ENCODE measurements at places on chromosomes 11 and 22. TPM values are rescaled to one million over a fixed set of nuclear protein-coding genes. Genes with fewer than 3 reads are reported as not detected.

SCUBE2 gene
- 21.4 TPM for total RNA-seq

KDM4D gene
- total RNA-seq, result 1.4 TPM

MDK gene
- total RNA-seq, result 423 TPM

GRCh38 chr11:12120031-12121008 is 9.9 kb downstream of the MICAL2 start:
- H3K27me3 ChIP-seq, result peaks cover 8% of the 10 kb centered on the region
- no peak for DNase-seq
- H3K4me1 ChIP-seq, result peaks cover 11% of the 10 kb centered on the region

DNA sequence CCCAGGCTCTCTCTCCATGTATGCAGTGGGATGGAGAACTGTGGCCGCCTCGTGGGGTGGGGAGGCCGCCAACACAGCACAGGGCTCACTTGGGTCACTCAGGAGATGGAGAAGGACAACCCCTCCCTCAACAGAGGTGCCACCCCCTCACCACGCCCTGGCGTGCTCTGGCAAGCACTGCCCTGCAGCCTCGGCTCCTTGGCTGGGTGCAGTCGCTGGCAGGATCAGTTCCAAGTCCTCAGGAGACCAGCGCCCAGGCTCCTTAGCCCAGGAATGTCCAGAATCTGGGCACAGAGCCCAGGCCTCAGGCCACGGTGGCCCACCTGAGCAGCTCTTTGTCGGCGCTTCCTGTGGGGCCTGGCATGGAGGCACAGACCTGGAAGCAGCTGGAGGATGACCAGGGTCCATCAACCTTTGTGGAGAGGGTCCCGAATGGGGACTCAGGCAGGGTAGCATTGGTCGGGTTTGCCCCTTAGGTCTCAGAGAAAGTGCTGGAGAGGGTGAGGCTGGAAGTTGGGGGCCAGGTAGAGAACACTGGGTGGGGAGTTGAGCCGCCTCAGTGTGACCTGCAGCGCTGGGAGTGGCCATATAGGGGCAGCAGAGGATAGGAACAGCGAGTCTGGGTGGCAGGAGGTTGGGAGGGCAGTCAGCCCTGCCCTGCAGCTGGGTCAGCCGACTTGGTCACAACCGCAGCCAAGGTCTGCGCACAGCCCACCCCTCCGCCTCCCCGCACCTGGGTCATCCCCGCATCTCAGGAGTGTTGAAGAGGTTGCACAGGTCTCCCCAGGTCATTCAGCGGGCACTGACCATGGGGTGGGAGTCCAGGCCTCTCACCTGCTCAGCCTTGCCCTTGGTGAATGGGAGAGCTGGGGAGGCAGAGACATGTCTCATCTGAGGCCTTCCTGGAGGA is 8.2 kb downstream of the SUSD2 start:
- H3K4me1 ChIP-seq, result peaks cover 17% of the 10 kb centered on the region
- H3K27me3 ChIP-seq, result no peaks in the 10 kb centered on the region
- H3K27ac ChIP-seq, result no peak overlapping the region
- DNase-seq, result no peak
- H3K36me3 ChIP-seq, result peaks cover 48% of the 10 kb centered on the region

GRCh38 chr22:48277868-48278581 is 1515.6 kb downstream of the TBC1D22A start:
- peaks cover 2% of the 10 kb centered on the region for H3K36me3 ChIP-seq
- peak; percentile 85 for DNase-seq
- peaks cover 37% of the 10 kb centered on the region for H3K4me1 ChIP-seq
- H3K27me3 ChIP-seq, result no peaks in the 10 kb centered on the region
- H3K4me3 ChIP-seq, result no peak overlapping the region

DNA sequence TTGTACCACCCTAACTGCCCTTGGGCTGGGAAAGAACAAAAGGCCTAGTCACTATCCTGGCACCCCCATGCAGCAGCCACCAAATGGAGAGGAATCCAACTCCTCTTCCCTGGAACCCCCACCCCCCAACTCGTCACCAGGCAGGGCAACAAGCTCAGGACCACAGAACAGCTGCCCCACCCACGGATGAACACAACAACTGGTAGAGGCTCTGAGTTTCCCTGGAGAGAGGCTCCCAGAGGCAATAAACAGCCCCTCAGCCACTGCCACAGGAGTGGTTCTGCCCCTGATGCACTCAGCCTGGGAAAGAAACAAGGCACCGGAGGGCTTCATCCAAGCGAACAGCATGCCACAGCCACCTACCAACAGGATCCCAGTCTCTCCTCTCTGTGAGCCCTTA is 778.4 kb upstream of the FAT3 start:
- H3K4me3 ChIP-seq, result no peak overlapping the region
- no peaks in the 10 kb centered on the region for H3K4me1 ChIP-seq
- H3K27me3 ChIP-seq, result no peaks in the 10 kb centered on the region
- no peaks in the 10 kb centered on the region for H3K36me3 ChIP-seq
- H3K27ac ChIP-seq, result no peak overlapping the region
- DNase-seq, result no peak

DNA sequence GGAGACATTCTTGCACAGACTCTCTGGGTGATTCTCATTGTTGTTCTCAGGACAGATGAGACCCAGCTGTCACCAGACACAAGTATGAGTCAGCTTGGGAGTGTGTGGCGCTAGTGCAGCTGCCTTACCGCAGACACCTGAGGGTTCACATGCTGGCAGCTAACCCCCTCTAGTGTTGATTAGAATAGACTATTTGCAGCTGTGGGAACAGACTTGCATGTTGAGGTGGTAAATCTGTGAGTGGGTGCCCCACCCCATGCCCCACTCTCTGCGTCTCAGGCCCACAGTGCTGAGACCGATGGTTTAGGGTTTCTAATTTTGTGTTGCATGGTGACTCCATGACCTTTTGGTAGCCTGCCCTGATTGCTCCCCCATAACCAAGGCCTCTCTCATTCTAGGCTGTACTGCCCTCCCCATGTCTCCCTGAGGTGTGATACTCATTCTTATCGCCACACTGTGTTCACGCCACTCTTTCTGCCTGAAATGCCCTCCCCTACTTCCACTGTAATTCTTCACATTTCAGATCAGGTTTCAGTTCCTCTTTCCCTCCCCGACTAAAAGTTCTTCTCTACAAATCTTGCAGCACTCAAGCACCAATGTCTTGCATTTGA is 73.7 kb upstream of the KIRREL3 start:
- H3K4me1 ChIP-seq, result no peaks in the 10 kb centered on the region
- H3K36me3 ChIP-seq, result no peaks in the 10 kb centered on the region
- no peaks in the 10 kb centered on the region for H3K27me3 ChIP-seq
- H3K27ac ChIP-seq, result no peak overlapping the region

- peaks cover 64% of the 10 kb centered on the region for H3K4me1 ChIP-seq
- DNase-seq, result peak; percentile 26
- H3K36me3 ChIP-seq, result peaks cover 9% of the 10 kb centered on the region
- peak overlapping the region; percentile 40 for H3K4me3 ChIP-seq
- H3K27ac ChIP-seq, result peak overlapping the region; percentile 45
- peaks cover 3% of the 10 kb centered on the region for H3K27me3 ChIP-seq
Measured at GRCh38 chr11:134413043-134413825, 1.2 kb upstream of the B3GAT1 start.

- DNase-seq, result no peak
- H3K27ac ChIP-seq, result no peak overlapping the region
- H3K4me1 ChIP-seq, result peaks cover 43% of the 10 kb centered on the region
- no peak overlapping the region for H3K4me3 ChIP-seq
Measured at GRCh38 chr11:8266246-8267241, 2.9 kb upstream of the LMO1 start.

GRCh38 chr11:76201672-76202412 is 4.5 kb downstream of the WNT11 start:
- H3K36me3 ChIP-seq, result no peaks in the 10 kb centered on the region
- H3K4me3 ChIP-seq, result no peak overlapping the region
- no peak for DNase-seq
- H3K27ac ChIP-seq, result no peak overlapping the region
- H3K27me3 ChIP-seq, result peaks cover 31% of the 10 kb centered on the region

DNA sequence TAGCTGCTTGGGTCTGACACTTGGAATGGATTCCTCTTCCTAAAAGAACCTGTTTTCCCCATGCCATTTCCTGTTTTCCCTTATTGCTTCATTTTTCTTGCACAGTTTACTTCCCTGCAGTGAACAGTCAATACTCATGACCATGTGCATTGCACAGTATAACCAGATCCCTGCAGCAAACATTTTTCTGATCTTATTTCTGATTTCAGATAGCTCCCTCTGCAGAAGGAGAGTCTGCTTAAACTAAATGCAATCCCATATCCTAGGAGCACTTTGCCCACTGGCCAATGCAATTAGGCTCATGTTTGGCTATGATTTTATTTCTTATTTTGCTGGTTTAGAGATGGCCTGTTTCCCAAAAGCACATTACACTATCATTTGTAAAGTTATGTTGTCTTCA is 96.7 kb upstream of the CD44 start:
- no peak overlapping the region for H3K4me3 ChIP-seq
- H3K27me3 ChIP-seq, result no peaks in the 10 kb centered on the region
- no peaks in the 10 kb centered on the region for H3K36me3 ChIP-seq
- H3K27ac ChIP-seq, result no peak overlapping the region

DNA sequence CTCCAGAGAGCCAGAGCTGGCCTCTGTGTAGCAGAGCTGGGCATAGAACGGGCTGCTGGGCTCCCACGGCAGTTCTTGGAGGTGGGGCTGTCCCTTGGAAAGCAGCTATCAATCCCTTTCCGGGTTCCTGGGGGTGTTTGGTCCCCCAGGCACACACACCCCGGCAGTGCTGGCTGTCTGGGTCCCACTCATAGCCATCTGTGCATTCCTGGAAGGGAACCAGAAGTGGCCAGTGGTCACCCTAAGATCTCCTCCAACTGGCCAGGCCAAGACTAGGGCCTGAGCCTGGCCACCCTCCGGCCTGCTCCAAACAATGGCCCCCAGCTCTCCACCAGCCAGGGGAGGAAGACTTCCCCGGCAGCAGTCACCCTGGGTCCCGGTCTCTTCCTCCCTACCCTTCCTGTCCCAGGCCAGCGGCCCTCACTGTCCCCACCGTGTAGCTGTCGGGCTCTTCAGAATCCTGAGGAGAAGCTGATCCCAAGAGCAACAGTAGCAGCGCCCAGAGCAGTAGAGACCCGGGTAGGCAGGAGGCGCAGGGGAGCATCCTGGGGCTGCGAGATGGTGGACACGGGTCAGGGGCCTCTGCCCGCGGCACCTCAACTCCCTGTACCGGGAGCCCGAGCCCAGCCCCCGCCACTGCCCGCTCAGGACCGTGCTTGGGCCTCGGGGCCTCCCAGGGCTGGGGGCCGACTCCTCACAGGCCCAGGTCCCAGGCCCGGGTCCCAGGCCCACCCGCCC is 620 bp downstream of the EFEMP2 start:
- H3K4me1 ChIP-seq, result peaks cover 39% of the 10 kb centered on the region
- H3K27me3 ChIP-seq, result no peaks in the 10 kb centered on the region
- H3K36me3 ChIP-seq, result peaks cover 38% of the 10 kb centered on the region
- peak overlapping the region; percentile 58 for H3K27ac ChIP-seq
- DNase-seq, result no peak
- H3K4me3 ChIP-seq, result peak overlapping the region; percentile 46

- peaks cover 27% of the 10 kb centered on the region for H3K27me3 ChIP-seq
- no peak overlapping the region for H3K4me3 ChIP-seq
- peaks cover 42% of the 10 kb centered on the region for H3K36me3 ChIP-seq
- peaks cover 32% of the 10 kb centered on the region for H3K4me1 ChIP-seq
- no peak overlapping the region for H3K27ac ChIP-seq
Measured at GRCh38 chr11:75434886-75435570, 2.0 kb upstream of the KLHL35 start.

- no peaks in the 10 kb centered on the region for H3K4me1 ChIP-seq
- no peak overlapping the region for H3K4me3 ChIP-seq
- no peaks in the 10 kb centered on the region for H3K36me3 ChIP-seq
- DNase-seq, result peak; percentile 37
Measured at GRCh38 chr11:24470431-24470830, 26.4 kb upstream of the LUZP2 start.

GRCh38 chr11:77340501-77340900 is 39.0 kb upstream of the GDPD4 start:
- H3K36me3 ChIP-seq, result no peaks in the 10 kb centered on the region
- no peak overlapping the region for H3K27ac ChIP-seq
- no peaks in the 10 kb centered on the region for H3K27me3 ChIP-seq
- no peak for DNase-seq

- DNase-seq, result no peak
- no peak overlapping the region for H3K27ac ChIP-seq
Measured at GRCh38 chr11:32851251-32851650, 21.5 kb downstream of the PRRG4 start.

DNA sequence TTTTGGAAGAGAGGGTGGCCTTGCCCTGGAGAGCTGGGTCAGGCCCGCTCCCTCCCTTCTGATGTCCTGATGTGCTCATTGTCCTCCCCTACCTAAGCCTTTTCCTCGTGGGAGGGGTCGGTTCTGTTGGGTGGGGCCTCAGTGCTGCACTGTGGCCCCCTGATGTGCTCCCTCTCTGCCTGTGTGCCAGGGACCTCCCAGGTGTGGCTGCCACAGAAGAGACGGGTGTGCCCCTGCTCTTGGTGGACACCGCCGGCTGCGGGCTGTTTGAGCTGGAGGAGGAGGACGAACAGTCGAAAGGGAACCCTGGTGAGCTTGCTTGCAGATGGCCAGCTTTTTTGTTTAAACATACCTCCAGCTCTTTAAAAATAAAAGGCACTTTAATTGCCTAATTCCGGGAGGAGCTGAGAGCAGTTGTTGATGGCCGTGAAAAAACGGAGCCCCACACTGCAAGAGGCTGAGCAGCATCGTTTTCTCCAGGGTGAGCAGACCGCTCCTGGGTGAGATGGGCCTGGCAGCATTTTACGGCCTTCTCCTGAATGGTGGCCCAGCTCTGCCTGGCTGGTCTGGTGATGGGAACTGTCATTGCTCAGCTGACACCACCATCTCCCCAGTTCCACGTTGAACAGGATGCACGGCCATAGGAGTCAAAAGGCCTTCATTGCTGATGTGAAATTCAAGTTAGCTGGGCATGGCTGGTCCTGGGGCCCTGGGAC is 30.1 kb downstream of the IGHMBP2 start:
- H3K36me3 ChIP-seq, result peaks cover 96% of the 10 kb centered on the region
- DNase-seq, result no peak
- H3K4me1 ChIP-seq, result no peaks in the 10 kb centered on the region
- H3K27me3 ChIP-seq, result no peaks in the 10 kb centered on the region
- H3K4me3 ChIP-seq, result no peak overlapping the region

DNA sequence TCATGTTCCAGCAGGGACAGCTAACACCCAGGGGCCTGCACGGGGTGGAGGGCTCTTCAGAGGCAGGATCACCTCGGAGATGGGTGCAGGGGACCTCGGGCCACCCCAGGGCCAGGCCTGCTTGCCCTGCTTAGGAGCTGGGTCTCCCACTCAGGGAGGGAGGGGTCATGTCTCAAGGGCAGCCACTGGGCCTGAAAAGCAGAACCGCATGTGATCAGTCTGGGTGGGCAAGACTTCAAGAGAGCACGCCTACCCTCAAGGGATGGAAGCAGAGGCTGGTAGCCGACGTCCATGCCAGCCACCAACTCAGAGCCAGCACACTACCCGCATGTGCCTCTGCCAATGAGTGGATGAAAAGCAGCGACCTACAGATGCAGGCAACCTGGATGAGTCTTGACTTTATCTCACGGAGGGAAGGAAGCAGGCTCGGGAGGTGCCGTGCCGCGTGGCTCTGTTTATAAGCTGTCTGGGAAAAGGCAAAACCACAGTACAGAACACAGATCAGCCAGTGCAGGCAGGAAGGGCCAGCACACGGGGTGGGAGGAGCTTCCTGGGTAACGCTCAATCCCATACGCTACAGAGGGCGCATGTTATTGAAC is 16.0 kb downstream of the TBX1 start:
- DNase-seq, result no peak
- H3K4me1 ChIP-seq, result peaks cover 11% of the 10 kb centered on the region
- H3K27me3 ChIP-seq, result peaks cover 11% of the 10 kb centered on the region
- H3K27ac ChIP-seq, result no peak overlapping the region
- H3K36me3 ChIP-seq, result no peaks in the 10 kb centered on the region
- no peak overlapping the region for H3K4me3 ChIP-seq
